Midbrain (tissue), 1 donor: ENCODE measurements at places on chromosomes 6 and 20.

- no peak for DNase-seq
Measured at GRCh38 chr6:111207141-111207858, 120.0 kb downstream of the SLC16A10 start.

GRCh38 chr6:35041086-35041861 is 99.9 kb downstream of the TCP11 start:
- no peak for DNase-seq

- no peak for DNase-seq
Measured at GRCh38 chr20:4369798-4370124, 351.9 kb upstream of the PRND start.

DNA sequence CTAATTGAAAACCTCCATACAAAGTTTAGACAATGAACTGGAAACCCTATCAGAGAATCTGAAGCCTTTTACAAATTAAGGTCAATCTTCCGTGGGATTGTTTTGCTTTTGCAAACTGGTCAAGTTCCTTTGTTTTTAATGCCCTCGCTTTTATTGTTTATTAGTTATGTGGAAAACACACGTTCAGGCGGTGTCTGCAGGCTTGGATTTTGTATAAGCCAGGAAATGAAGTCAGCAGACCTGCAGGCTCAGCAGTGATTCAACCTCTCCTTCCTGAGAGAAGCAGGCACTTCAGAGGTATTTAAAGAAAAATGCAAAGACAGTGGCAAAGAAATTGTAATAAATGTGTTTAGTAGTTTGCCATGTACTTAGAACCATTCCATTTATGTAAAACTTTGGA is 103.4 kb upstream of the PDE10A start:
- DNase-seq: no peak

DNA sequence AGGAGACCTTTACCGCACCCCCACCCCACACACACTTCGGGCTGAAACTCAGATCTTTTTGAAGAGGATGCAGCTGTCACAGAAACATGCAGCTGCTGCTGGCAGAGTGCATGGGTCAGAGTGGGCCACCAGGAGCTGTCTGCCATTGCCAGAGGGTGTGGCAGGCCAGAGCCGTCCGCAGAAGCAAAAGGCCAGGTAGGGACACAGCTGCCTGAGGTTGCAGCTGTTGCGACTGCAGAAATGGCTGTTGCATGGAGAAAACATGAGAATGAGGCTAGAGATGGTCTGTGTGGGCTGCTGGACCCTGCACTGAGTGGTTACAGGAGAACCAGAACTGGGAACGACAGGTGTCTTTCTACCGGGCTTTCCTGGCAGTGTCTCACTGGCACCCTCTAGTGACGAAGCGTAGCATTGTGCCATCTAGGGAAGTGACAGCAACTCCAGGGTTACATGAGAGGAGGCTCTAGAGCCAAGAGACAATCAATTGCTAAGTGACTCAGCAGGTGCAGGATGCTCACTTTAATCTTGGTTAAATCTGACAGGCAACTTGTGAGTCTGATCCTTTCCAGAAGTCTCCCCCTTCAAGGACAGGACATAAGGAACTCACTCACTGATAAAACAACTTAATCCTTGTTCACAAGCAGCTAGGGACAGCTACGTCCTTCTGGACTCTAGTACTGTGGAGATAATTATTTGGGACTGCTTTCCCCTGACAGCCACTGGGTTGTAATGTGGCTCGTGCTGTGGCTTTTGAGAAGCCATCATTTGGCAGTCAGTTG is 29.1 kb upstream of the SERPINB9 start:
- DNase-seq: peak; percentile 81
